Choroid plexus epithelial cell (primary cell): ENCODE measurements at places on chromosomes 3 and 15.

DNA sequence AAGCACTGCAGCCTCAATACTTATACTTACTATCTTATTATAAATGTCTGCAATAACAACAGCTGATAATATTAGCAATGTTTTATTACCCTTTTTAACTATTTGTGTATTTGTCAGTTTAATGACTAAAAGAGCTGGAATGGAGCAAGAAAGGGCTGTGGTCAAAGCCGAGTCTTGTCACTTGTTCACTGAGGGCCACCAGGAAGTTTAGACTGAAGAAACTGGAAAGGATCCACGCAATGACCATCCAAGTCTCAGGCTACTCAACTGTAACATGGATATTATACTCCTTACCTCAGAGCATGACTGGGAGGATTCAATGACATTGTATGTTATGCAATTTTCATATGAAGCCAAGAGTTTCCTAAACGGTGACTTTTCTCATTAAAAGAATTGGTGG is 90.4 kb downstream of the TJP1 start:
- no peak for DNase-seq

DNA sequence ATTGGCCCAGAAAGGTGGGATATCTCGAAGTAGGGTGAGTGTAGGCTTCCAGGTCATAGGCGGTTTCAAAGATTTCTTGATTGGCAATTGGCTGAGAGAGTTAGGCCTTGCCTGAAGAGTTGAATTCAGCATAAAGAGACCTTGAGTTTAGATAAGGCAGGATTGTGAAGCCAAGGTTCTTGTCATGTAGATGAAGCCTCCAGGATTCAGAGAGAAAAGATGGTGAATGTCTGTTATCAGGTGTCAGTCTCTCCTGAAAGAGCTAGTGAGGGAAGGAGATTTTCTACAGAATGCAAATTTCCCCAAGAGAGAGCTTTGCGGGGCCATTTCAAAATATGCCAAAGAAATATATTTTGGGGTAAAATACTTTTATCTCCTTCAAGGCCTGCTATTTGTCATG is 217.0 kb upstream of the TLE3 start:
- no peak for DNase-seq

DNA sequence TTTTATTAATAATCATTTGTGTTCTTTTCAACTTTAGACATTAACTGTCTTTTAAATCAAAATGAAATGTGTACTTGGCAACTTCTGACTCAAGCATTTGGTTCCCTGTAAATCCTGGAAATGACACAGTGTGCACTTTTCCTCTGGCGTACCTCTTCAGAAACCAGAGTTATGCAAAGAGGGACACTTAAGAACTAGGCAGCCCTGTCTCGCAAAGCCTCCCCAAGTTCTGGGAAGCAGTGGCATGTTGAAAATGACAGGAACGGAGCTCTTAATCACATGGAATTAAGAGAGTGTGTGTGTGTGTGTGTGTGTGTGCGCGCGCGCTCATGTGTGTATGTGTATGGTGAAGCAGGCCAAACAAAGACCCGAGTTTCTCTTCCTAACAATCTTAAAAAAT is 707.4 kb downstream of the MECOM start:
- no peak for DNase-seq

- no peak for DNase-seq
Observed at GRCh38 chr15:48120745-48121144, at the start of gene SLC24A5. TSS of gene SLC24A5 (plus strand) at chr15:48120990. CDS start at chr15:48121045, 55 bp downstream.

DNA sequence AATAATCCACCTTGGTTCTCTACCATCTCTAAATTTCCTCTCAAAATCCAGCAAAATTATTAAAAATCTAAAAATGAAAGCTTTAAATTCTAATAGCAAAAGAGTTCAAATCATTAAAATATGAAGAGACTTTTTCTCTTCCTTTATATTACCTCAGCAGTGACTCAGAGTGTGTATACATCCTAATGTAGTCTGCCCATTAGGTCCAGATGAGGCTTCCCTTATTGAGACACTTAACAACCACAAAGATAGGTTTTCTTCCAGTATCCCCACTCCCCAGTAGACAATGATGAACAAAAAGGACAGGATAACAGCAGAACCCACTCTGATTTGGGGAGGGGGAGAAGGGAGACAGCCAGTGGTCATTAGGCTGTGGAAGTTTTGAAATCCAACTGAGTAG is 61.5 kb upstream of the DCBLD2 start:
- DNase-seq, result no peak
